ENCODE measurements at places on chromosomes 1 and 21.

GRCh38 chr1:76827066-76827465 lies 40.2 kb upstream of the ST6GALNAC5 start:
- DNase-seq = no peak

DNA sequence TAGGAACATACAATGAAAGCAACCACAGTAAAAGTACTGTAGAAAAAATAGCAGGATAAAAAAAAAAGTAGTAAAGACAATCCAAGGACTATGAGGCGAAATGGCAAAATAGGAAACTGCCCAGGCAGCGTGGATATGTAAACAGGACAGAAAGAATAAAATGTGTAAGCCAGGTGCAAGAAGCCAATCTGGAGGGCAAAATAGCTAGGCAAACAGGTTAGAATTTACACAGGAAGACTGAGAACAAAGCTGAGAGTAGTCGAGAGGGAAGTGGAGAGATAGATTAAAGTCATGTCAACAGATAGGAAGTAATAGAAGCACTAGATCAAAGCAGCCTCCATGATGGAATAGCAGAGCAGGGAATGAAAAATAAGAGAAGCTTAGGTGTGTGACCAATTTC lies 124.2 kb upstream of the B3GALT2 start:
- DNase-seq = no peak

DNA sequence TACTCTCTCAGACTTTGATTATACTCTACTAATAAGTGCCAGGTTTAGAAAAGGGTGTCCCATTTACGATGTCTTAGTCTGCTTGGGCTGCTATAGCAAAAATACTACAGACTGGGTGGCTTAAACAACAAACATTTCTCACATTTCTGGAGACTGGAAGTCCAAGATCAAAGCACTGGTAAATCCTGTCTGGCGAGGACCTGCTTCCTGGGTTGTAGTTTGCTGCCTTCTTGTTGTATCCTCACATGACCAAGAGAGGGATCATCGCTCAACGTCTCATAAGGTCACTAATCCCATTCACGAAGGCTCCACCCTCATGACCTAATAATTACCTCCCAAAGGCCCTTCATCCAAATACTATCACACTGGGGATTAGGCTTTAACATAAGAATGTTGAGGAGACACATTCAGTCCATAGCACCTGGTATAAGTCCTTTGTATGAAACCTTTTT lies 12.0 kb downstream of the PRDX6 start:
- DNase-seq = peak; percentile 34

- no peak for DNase-seq
Measured at GRCh38 chr1:2482588-2482987, 6.5 kb downstream of the PLCH2 start.

DNA sequence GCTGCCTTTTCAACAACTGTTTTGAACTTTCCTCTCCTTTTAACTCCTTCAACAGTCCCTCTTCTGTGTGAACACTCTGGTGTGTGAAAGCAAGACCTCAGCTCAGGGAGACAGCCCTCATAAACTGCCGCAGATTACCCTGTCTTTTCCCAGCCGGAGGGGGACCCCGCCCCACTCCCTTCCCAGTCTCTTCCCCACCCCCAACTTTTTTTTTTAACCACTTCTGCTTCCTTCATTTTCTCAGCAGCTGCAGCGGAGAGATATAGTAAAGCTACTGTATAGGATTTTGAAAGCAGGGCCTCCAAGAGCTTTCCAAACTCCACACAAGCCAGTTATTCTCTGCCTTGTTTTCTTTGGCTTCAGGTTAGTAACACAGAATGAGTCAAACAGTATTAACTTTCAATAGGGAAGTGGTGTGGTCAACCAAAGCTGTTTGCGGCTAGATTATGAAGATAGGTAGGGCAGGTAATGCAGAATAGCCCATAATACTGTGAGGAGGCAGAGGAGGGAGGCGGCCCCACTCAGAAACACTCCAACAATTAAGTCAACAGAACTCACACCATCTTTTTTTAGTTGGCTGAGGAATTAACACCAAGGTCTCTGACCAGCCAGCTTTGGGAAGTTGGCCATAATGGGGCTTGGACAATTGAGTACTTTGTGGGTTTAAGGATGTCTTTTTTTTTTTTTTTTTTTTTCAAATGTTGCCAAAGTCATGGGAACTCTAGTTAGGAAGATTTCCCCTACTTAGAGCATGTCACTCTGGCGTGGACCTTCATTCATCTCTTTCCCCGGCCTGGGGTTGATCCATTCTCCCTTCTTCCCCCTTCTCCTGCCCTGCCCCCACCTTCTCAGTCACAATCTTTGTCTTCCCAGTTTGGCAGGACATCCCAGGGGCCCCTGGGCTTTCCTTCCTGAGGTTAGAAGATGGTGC lies 177.0 kb downstream of the CLIC6 start:
- DNase-seq = no peak

DNA sequence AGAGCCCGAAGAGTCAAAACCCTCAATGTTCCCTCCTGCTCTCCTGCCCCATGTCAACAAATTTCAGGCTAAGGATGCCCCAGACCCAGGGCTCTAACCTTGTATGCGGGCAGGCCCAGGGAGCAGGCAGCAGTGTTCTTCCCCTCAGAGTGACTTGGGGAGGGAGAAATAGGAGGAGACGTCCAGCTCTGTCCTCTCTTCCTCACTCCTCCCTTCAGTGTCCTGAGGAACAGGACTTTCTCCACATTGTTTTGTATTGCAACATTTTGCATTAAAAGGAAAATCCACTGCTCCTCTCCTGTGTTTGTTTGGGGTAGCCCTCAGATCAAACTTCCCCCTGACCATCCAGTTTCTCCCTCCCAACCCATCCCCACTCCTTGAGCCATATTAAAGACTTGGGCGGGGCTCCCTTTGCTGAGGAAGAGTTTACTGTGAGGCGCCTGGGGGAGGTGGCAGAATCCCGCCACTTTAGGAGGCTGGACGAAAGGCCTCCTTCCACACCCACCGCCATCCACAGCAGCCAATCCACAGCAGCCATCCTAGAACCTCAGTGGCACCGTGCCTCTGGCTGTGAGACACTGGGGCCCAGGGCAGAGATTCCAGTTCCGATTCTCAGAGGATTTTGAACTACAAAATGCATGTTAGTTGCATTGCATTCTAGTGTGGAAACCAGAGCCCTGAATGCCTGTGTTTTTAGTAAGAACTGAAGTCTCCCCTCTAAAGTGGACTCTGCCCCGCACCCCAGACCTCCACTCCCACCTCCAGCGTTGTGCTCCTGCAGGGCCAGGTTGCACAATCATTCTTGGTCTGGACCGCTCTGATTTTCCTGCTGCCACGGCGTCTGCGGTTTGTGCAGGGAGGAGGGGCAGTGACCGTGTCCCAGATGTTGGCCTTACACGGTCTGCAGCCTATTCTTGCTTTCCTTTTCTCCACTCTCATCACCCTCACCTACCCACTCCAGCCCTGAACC lies 3.0 kb downstream of the OLFML3 start:
- DNase-seq = no peak

DNA sequence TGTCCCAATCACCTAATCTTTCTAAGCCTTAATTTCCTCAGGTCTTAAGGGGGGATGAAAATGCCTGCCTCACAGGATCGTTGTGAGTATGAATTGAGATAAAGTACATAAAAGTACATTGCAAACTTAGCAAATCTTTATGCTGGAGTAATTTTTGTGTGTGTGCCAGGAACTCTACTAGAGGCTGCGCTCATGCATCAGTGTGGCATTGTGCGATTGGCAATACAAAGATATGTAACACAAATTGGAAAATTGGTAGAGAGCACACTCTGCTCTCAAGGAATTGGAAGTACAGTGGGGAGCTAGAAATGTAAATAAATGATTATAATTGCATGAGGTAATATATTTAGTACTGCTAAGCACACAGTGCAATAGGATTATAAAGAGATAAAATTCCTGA lies 398.3 kb downstream of the DUSP10 start:
- no peak for DNase-seq

GRCh38 chr1:66537718-66538117 lies 3.8 kb downstream of the SGIP1 start:
- no peak for DNase-seq

DNA sequence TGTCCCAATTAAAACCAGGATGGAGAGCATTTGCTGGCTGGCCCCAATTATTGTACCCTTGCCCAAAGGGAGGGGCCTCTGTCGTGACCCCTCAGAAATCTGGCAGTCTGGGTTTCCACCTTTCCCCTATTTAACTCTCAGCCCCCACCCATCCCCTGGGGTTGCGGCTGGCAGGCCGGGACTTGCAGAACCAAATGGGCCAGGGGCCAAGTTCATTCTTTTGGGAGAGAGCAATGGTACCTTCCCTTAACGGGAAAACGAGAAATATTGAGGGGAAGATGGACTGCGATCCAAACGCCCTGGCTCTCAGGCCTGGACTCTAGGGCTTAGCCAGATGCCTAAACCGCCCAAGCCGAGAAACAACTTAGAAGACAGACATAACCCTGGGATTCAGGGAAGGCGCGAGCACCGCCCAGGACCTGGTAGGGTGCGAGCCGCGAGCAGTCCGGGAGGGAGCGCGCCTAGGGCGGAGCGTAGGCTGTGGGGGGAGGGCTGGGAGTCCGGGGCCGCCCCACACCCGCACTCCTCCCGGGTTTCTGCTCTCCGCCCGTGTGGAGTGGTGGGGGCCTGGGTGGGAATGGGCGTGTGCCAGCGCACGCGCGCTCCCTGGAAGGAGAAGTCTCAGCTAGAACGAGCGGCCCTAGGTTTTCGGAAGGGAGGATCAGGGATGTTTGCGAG lies at the start of gene SLC27A3:
SLC27A3 (plus strand) TSS at position 628 of the 678 bp plus-strand sequence. CDS start 91 bp downstream, outside the sequence.
- DNase-seq = peak; percentile 60

GRCh38 chr1:61051443-61051718 lies 31.0 kb upstream of the NFIA start:
- no peak for DNase-seq

GRCh38 chr1:41514381-41514780 lies 29.9 kb upstream of the EDN2 start:
- no peak for DNase-seq

DNA sequence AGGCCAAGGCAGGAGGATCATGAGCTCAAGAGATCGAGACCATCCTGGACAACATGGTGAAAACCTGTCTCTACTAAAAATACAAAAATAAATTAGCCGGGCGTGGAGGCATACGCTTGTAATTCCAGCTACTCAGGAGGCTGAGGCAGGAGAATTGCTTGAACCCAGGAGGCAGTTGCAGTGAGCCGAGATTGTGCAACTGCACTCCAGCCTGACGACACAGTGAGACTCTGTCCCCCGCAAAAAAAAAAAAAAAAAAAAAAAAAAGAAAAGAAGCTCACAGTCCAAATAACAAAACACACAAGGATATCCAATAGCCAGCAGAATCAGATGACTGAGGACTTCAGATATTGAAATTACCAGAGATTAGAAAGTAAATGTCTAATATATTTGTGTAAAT lies 11.8 kb downstream of the AHCTF1 start:
- DNase-seq = no peak

DNA sequence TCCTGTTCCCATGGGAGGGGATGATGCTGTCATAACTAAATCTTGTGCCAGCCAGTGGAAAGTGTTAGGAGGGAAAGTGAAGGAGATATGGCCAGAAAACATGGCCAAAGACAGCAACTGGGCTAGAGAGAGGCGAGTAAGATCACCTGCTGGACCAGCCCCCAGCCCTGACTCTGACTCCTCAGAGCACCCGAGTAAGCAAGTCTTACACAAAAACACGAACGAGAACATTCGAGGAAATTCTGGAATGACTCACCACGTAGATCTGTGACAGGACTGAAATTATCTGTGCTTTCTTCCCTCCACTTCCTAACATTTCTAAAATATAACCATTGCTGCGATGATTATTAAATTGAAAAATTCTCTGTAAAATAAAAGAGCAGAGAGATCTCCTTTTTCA lies 9.2 kb downstream of the ZNF496 start:
- DNase-seq = no peak

DNA sequence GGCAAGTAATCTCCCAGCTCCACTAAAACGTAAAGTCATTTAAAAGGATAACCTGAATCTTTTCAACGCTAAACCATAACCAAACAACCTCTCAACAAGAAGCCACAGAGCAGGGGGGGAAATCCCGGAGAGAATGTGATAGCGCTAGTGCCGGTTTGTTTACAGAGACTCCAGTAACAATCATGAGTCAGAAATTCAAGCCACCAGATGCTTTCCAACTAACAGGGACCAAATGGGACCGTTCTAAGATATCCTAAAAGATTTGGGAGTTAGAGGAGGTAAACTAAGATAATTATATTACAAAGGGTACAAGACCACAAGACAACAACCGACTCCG lies 825 bp downstream of the DCAF8 start:
- DNase-seq = peak; percentile 68

- no peak for DNase-seq
Measured at GRCh38 chr1:81312272-81312754, 488.4 kb upstream of the ADGRL2 start.

DNA sequence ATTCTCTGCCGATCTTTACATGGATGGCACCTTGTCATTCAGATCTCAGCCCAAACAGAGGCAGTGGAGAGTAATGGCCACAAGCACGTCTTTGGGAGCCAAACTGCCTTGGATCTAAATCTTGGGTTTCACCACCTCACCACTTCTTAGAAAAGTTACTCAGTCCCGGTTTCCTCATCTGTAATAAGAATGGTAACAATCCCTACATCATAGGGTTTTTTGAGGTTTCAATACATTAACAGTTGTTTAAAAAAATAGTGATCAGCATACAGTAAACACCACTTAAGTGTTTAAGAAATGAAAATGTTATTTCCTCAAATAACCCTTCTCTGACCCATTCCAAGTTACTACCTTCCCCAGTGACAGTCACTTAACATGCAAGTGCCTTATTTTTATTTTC lies 38.5 kb upstream of the KCNA3 start:
- no peak for DNase-seq

DNA sequence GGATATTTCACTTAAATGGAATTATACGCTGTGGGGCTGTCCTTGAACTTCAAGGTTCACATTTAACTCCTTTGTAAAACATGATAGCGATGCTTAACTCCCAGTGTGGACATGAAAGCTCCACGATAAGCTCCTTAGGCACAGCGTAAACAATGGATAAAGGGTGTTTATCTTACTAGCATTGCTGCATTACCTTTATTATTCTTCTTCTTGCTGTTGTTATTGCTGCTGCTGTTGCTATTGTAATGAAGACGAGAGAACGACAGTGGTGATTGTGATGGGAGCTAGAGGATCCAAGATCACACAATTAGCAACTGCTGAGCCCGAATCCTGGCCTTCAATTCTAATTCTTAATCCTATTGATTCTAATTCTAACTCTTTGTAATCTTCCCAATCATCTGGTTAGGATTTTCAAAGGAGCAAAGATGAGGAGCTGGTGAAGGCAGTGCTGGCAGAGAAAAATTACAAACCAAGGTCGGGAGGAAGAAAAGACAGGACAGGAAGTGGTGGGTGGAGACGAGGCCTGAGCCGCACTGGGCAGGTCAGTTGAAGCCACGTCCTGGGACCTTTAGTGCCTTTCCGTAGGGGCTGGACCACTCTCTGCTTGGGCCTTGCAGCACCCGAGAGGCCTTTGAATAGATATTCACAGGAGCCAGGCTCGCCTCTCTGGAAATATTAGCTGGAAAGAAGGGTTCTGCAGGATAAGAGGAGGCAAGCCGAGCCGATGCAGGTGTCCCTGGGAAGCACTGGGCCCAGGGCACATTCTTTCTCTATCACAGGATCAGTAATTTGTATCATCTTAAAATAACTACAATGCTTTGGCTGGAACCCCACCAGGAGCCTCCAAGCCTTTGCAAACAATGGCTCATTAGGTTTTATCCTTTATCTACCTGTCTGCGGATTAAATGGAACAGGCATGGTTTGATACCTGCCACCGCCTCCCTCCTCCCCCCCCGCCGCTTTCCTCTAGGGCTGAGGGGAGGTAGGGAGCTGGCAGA lies 571.6 kb downstream of the AJAP1 start:
- no peak for DNase-seq

Measured in hematopoietic multipotent progenitor cell treated with erythropoietin and hydrocortisone succinate and interleukin-3 and kit ligand, for 8 days (in vitro differentiated cells).